GM12892 (cell line): ENCODE measurements at places on chromosomes 5 and 9.

DNA sequence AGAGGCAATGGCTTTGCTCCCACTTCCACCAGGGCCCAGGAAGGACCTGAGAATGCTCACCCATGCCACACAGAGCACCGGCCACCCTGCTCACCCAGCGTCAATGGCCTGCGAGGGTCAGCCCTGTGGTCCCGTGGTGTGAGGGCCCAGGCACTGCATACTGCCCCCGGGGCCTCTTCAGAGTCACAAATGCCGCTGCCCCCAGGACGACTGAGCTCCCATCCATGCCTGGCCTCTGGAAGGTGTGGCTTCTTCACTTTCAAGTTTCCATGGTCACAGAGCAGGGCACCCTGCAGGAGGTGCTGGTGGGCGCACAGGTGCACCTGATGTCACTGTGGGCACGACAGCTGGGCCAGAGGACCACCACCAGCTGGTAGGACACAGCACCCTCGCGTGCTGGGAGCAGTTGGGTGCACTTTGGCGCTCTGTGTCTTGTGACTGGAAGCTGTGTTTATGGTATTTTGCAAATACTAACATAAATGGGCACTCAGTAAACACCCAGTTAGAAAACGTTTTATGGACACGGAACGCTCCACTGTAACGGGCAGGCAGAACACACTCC is 12.5 kb upstream of the ZDHHC11 start:
- DNase-seq, result no peak

DNA sequence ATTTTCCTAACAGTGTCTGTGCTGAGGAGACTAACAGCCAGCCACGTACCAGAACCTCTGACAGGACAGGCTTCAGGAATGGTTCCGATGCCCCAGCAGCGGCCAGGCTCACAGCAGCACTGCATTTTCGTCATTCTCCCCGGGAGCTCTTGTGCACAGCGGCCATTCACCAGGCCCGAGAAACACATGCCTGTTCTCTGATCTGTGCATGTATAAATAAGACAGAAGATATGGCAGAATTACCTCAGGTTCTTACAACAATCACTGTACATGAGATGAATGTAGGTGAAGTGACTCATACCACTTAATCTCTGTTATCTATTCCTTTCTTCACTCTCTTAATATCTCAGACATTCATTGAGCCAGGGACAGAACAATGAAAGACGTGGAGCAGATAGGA is 143.0 kb downstream of the FBN2 start:
- DNase-seq, result no peak

DNA sequence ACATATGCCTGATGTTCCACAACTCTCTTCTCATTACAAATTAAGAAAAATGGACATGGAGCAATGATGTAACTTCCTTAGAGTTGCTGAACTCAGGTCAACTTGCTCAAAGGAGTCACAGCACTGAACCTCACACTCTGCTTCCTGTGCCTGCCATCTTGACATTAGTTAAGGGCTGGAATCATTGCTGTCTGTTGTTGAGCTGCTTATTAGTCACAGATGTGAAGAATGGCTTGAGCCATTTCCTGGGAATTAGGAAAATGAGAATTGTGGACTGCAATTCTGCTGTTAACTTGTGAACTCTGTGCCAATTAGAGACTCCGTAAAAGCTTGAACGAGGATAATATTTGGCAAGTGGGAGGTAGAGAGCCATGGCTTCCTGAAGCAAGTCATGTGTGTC is 212.0 kb downstream of the ADAMTS12 start:
- no peak for DNase-seq

DNA sequence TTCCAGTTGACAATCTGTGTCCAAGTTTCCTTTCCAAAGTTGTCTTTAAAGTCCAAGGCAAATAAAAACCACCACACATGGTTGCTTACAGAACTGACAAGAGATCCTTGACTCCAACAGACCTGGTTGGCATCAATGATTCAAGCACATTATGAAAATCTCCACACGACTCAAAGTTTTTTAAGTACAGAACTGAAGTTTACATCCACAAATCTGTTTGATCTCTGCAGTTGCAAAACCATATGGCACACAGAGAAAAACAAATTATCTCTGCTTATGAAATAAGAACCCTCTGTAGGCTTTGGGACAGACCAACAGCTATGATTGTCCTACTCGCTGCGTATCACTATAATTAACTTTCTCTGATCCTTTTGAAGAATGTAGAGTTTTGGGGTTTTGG is 60.8 kb downstream of the MLLT3 start:
- DNase-seq, result no peak

DNA sequence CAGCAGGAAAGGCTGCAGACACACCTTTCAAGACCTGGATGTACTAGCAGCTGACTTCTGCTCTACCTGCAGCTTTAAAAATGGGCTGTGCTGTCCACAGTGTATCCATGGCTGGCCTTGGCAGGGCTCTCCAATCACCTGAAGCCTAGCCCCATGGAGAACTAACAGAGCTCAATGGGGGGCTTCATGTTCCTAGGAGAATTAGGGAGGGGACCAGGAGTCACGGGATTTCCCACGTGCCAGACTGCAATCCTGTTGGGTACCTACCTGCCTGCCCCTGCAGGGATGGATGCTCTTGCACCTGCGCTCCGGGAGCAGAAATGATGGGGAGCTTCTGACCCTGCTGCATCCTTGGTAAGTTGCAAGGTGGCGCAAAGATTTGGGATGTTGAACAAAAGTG is 462.1 kb downstream of the ICE1 start:
- no peak for DNase-seq

GRCh38 chr9:130555968-130556367 is 23.4 kb upstream of the FUBP3 start:
- no peak for DNase-seq

DNA sequence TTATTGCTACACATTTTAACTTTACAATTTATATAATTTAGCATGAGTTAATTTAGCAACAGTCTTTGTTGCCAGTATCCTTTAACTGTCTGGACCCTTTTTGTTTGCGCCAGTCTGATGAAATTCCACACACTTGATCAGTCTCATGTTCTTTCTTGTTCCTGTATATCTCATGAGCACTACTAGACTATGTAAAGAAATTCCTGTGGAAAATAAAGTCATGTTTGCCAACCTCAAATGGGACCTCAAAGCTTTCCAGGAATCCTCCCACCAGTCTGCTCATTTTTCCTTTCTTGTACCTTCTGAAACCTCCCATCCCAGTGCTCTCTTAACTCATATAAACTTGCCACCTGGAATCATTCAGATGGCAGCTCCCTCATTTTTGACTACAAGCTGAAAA is 8.0 kb downstream of the DMXL1 start:
- DNase-seq, result no peak

DNA sequence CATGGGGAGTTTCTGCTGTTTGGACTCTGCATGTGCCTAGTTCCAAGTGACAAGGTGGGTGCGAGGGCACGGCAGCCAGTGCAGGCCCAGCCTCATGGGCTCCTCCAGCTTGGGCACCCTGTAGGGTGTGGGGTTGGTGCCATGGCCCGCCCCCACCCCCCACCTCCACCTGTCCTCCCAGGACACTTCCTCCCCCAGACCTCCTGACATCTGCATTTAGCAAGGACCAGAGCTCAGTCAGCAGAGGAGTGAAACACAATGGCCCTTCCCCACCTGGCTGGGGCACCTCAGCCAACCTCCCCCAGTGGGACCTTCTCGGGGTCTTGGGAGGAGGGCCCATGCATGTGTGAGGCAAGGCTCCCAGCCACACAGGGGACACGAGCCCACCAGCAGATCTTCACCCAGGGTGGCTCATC is 1.9 kb upstream of the NKD2 start:
- DNase-seq, result no peak

GRCh38 chr5:152264645-152265254 is 140.3 kb downstream of the NMUR2 start:
- DNase-seq, result no peak

DNA sequence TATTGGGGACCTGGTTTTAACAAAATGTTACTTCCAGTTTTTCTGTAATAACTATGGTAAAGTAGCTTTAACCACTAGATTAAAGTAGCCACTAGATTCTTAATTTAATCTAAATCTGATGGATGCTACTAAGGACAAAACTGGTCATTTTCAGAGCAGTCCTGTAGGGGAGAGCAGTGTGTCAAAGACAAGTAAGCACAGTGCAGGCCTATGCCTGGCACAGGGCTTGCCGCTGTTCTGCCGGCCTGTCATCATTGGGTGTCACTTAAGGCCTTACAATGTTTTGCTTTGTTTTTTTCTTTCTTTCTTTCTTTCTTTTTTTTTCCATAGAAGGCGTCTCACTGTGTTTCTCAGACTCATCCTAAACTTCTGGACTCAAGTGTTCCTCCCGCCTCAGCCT is 53.0 kb upstream of the NXNL2 start:
- DNase-seq, result no peak

DNA sequence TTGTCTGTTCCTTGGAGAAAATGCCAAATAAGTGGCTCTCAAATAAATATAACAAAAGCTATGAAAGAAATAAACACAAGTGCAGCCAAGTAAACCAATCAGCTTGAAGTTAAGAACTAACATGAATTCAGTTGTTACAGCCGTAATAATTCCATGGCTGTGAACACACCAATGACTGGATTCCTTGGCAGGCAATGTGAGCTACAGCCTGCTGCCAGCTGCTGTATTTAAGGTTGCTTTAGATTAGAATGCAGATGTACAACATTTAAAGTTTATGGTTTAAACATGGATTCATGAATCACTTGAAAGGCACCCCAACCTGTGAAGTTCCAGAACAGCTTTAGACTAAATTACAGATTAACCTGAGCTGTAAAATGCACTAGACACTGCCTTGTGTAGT is 626.4 kb upstream of the SEMA6A start:
- no peak for DNase-seq

DNA sequence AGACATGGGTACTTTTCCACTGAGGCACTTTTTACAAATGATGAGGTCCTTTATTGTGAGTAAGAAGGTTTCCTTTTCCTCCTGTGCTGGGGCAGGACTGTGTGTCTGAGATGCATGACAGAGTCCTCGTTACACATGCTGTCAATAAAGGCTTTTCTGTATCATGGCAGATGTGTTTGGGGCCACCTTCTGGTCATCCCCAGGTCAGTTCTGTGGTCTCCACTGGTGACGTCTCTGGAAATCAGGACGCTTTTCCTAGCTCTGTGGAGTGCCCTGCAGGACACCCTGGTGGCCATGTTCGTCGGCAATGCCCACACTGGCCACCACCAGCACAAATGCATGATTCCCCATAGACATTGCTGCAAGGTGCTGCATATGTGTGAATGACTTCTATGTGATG is 2.8 kb downstream of the CMBL start:
- DNase-seq, result no peak

- DNase-seq, result no peak
Observed at GRCh38 chr5:79055017-79055416, 14.5 kb downstream of the DMGDH start.

- DNase-seq, result no peak
Observed at GRCh38 chr5:133259199-133259997, 207.6 kb downstream of the HSPA4 start.

GRCh38 chr9:75084081-75084672 is 3.8 kb downstream of the NMRK1 start:
- DNase-seq, result no peak

GRCh38 chr5:98793223-98793622 is 19.8 kb downstream of the RGMB start:
- no peak for DNase-seq

DNA sequence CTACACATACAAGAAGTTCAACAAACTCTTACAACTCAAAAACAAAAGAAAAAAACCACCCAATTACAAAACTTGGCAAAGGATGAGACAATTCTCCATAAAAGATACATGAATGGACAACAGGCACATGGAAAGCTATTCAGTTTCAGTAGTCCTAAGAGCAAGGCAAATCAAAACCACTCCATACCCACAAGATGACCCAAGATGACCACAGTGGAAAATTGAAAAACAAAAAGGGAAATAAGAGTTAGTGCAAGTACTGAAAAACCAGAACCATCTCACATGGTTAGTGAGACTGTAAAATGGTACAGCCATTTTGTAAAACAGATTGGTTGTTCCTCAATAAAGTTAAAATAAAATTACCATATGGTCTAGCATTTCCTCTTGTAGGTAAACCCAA is 287.1 kb upstream of the CDH9 start:
- DNase-seq, result no peak

DNA sequence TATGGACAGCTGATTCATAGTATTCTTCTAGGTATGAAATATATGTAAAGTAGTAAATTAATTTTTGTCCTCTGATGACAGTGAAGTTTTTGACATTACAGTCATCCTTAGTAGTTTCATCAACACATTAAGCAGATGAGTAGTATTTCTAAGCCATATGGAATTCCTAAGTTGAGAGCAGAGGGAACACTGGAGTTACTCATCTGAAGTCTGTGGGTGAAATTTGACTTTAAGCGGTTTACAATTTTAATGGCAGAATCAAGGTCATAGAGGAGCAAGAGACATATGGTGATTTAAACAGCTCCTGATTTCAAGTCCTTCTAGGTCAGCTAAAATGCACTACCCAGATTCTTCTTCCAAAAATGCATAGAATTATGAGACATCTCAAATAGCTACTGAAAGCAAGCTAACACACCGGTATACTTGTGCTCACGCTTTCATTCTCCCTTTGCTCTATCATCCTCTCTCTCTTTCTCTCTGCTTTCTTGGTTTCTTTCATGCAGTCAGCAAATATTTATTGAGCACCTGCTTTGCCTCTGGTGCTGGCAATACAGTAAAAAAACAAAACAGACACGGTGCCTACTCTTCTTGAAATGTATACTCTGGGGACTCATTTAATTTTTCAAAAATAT is 235.9 kb downstream of the FER start:
- DNase-seq, result no peak

- no peak for DNase-seq
Observed at GRCh38 chr9:7907551-7908337, 108.2 kb upstream of the DMAC1 start.

DNA sequence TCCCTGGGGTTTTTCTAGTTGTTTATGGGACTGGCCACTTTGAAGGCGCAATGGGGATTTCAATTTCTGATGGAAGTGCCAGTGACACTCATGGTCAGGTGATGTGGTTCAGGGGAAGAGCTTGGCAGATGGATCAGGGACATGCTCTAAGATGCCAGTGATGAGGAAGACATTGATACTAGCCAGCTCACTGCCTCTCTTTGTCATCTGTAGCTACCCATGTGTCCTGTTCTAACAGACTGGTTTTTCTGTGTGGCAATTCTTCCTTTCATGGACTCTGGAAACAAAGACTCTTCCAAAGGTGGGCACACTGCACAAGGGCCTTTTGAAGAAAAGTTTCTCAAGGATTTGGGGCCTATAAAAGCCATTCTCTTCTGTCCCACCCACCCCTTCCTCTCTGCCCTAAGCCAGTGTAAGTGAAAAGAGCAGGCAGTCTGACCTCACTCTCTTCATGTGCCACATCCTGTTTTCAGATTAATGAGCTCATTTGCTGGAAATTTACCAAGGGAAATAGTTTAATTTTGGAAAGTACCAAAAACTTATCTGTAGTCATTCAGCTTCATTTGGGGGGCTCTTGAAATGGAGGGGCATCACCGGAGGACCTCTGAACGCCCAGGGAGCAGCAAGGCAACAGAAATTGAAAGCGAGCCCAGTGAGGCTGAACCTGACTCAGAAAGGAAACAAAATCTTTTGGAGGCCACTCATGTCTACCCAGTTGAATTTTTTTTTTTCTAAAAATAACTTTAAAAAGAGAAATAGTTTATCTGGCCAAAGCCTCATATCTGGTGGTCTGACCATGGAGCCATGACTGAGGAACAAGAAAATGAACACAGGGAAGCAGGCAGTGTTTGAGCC is 4.9 kb upstream of the TRAF1 start:
- peak; percentile 53 for DNase-seq
